Fibroblast of skin of abdomen (primary cell): ENCODE measurements at places on chromosomes 12 and 14.

DNA sequence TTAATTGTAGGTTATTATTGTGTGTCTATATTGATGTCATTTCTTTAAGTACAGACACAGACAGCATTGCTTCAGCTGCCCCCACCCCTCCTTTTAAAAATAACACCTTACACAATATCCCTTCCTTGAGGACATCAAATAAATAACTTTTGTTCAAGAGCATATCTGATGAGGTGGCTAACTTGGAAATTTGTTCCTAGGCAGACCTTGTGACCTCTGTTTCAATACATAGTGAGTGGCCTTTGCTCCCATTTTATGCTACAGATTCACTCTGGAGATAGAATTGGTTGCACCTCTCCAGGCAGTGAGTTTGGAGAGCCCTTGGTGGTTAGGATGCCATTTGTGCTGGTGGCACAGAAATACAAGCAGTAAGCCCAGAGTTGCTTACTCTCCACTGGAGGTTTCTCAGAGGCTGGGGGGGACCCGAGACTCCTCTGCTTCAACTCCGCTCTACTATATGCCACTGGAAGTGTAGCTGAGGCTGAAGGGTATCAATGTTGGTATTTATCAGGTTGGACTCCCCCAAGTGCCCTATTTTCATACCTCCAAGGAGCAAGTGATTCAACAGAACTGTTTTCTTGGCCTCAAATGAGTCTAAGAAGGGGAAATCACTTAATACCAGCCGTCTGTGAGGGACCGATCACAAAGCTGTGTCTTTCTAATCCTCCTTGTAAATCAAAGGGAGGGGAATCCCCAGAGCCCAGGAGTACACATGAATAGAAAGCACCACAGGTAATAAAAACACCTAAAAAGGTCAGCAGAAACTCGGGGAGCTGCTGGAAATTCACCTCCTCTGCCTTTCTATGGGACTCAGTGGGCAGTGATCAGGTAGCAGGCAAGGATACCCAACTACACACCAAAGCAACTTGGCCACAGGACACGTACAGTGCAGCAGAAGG, 463.1 kb downstream of the RAD51B start:
- no peak for DNase-seq

- DNase-seq: no peak
Measured at GRCh38 chr14:78576437-78577166, 406.4 kb downstream of the NRXN3 start.

DNA sequence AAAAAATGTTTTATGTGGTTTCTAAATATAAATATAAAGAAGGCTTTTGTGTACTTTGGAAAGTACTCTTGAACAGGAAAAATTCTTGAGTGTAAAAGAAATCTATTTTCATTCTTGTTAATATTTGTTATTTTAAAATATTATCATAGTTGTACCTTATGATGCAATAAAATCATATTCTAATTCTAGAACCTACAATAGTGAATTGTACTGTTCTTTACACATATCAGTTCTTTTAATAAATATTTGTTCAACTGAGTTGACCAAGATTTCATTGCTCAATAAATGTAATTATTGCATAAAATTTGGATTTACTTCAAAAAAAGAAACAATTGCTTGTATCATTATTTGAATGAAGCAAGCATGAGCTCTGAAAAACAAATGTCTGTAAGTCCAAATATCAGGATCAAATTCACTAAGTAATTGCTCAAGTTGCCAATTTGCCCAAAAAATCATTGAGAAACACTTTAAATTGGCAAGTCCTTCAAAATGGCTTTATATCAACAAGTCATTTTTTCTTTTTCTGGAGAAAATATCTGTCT, 191.6 kb upstream of the SLC16A7 start:
- DNase-seq: no peak

- DNase-seq: peak; percentile 93
Measured at GRCh38 chr12:94098466-94098865, 49.9 kb upstream of the PLXNC1 start.

GRCh38 chr12:44335030-44335429, 499.1 kb downstream of the TMEM117 start:
- no peak for DNase-seq

- no peak for DNase-seq
Measured at GRCh38 chr14:41385797-41386196, 220.9 kb upstream of the LRFN5 start.

- DNase-seq: peak; percentile 70
Measured at GRCh38 chr12:75820848-75821578, 210.6 kb downstream of the PHLDA1 start.

DNA sequence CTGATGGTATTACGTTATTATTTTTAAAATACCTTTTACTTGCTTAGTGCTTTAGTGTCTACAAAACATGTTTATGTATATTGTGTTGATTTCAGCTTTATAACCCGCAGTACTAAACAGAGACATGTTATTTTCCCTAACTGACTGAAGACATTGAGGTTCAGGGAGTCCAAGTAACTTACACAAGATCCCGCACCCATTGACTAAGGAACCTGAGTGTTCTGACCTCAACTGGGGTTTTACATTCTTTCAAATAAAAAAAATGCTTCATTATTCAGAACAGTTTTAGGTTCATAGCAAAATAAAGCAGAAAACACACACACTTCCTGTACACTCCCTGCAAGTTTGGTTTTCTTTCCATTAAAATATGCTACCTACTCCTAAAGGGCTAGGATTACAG, 60.4 kb upstream of the METAP2 start:
- DNase-seq: peak; percentile 67

- no peak for DNase-seq
Measured at GRCh38 chr12:19338405-19338804, 100.9 kb upstream of the AEBP2 start.

- DNase-seq: peak; percentile 49
Measured at GRCh38 chr12:72511906-72512305, 239.7 kb downstream of the TRHDE start.

- no peak for DNase-seq
Measured at GRCh38 chr14:100191584-100192249, 32.3 kb upstream of the DEGS2 start.

DNA sequence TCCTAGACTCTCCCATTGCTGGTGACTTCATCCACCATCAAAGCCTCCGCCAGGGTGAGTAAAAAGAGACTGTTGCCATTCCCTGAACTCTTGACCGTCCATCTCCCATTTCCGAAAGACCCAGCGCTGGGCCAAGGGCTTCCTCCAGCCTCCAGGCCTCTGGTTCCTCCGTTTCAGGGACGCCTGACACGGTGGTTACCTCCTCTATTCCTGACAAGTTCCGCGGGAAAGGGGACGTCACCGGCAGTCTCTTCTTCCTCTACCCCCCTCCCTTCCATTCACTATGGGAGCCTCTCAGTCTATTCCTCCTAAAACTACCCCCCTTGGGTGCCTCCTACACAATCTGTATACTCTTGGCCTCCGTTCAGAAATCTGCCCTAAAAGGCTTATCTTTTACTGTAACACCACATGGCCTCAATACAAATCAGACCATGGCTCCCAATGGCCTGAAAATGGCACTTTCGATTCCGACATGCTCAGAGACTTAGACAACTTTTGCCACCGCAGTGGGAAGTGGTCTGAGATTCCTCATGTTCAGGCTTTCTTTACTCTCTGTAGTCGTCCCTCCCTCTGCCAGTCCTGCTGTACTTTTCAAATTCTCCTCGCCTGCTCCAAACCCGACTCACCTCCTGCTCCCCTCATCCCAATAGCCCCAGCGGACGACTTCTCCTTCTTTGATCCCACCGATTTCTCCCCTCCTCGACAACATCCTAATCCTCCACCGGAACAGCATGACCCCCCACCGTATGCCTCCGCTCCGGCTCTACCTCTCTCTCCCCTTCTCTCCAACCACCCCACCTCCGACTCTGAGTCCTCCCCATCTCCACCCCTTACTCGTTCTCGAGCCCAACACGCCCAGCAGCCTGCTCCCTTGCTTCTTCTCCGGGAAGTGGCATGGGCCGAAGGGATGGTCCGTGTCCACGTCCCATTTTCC, 70.4 kb downstream of the MOK start:
- no peak for DNase-seq

- no peak for DNase-seq
Measured at GRCh38 chr12:57838594-57839302, 7.8 kb downstream of the CTDSP2 start.

- DNase-seq: no peak
Measured at GRCh38 chr12:42701084-42701483, 111.5 kb upstream of the PRICKLE1 start.

DNA sequence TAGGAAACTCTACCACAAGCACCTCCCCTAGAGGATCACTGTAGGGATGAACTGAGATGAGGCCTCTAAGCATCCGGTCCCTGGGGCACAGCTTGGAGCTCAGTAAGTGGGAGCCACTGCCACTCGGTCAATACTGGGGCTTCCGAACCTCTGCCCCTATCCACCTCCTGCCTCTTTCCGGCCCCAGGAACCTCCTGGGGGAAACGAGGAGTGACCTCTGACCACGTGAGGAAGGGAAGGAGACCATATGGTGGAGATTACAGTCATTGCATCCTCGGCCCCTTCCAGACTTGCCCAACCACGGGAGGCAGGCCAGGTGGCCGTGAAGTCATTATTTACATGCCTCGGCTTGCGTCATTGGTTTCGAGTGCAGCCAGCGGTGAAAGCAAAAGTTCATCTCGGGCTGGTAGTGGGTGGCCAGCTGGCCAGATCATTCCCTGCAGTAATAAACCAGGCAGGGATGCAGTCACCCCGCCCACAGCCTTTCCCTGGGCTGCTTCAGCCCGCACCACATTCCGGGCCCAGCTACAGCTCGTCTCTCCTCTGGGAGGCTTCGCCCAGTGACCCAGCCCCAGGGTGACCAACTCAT, 65.4 kb downstream of the C14orf132 start:
- peak; percentile 91 for DNase-seq

DNA sequence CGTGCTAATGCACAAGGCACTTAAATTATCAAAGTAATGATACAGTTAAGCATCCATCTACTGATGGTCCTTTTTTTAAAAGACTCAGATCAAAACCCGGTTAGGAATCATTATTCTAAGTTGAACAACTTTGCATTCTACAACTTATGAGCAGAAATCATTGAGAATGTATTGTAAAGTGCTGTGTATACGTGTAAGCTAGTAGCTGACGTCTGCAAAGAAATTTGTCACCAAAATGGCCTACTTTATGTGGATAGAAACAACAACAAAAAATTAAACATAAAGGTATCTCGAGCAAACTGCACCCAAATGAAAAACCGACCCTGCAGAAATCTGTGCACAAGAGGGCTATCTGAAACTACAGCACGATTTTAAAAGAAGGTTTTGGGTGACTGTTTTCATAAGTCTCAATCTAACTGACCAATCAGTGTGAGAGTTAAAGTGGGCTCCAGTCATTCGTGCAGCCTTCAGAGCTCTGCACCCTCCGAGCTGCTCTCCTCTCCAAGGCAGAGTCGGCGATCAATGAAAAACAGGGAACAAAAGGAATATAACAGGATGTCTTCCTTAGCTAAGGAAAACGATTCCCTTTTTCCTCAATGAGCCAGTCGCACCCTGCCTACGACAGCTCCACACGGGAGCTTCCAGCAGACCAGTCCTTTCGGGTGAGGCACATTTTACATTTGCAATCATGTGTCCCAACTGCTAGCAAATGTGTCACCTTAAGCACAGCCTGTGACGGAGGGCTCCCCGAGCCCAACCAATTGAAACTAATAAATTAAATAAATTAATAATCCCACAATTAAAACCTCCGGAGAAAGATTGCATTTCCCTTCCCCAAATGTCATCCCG, 200.7 kb upstream of the FOXN3 start:
- DNase-seq: peak; percentile 65

- peak; percentile 100 for DNase-seq
Measured at GRCh38 chr12:55847603-55848291, 5.0 kb upstream of the MMP19 start.

DNA sequence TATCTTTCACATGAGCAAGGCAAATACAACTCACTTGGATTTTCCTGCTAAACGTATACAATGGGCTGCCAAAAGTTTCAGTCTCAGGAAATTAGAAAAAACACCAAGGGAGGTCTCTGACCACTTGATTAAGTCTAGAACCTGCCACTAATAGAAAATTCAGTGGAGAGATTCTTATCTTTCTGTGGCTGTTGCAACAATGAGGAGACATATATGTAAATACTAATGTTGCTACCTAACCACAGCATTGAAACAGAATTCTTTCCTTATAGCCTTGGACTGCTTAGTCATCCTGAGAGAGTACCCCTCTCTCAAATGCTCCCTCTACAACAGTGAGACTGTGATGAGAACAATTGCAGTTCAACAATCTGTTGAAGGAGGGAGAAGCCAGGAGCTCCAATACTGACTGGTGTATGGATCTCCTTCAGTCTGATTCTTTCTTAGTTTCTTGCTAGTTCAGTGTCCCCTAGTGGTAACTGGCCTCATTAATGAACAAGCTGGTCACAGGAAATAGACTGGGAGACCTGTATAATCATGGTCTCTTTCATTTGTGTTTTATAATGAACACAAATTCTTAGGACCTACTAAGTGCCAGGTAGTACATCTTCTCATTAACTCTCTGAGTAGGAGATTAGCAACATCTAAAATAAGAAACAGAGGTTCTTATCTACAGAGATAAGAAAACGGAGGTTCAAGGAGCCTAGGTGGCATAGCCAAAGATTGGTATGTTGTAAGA, 164.5 kb downstream of the SLC38A4 start:
- DNase-seq: peak; percentile 97

DNA sequence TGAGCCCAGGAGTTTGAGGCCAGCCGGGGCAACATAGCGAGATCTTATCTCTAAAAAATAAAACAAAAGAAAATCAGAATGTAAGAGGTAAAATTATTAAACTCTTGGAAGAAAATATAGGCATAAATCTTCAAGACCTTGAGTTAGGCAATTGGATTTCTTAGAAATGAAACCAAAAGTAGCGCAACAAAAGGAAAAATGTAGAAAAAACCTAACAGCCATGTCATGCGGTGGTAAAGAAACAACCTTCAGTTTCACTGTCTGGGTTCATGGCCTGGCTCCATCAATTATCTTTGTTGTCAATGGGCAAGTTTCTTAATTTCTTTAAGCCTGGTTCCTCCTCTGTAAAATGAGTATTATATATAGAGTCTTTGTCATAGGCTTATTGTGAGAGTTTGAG, 5.6 kb upstream of the GCH1 start:
- no peak for DNase-seq

- DNase-seq: peak; percentile 84
Measured at GRCh38 chr12:18462442-18462841, 201.1 kb downstream of the PIK3C2G start.

DNA sequence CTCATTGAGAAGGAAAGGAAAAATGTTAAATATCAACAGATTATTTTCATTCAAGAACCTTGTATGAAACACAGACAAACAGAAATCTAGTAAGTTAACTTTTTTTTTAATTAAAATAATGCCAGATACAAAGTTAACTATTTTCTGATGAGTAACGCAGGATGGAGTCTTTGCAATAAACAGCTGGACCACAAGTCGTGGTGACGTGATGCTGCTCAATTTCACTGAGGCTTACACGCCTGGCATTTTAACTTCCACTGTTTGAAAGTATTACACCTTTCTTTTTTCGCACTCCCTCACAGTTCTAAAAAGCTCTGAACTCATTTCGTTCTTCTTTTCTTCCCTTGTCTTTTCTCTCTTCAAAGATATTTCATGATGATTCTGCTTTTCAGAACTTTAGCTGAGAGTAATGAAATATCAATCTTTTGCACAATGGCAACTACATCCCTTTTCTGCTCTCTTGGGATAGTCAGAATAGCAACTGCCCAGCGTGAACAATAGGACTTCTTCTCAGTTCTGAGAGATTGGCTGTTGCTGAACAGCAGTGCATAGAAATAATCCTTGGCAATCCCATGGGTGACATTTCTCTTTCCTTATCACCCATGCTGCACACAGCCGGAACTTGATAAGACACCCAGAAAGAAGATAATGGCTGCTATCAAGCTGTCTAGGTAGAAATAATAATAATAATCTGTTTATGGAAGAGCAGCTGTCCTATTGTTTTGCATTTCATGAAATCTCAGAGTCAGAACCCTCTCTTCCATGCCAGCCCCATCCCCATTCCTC, 160.5 kb downstream of the BTG1 start:
- peak; percentile 59 for DNase-seq

- no peak for DNase-seq
Measured at GRCh38 chr12:99765469-99766114, 118.0 kb downstream of the GARIN6 start.
